ENCODE measurements at places on chromosomes 2 and 18.

DNA sequence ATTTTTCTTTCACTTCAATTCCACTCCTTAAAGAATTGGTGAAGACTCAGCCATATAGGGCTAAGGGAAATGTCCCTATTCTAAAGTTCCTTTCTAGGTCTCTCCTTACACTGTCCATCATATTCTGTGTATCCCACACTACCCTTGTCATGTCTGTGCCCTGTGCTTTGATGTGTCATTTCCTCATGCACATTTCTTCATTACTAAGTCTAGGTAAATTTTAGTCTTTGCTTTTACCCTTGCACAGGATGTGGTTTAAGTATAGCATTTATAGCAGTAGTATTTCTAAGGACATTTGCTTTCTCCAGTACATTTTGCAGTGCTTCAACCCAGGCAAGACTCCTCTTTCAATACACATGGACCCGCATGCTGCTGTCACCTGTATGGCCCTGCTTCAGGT lies 221.5 kb upstream of the ACVR2A start:
- DNase-seq: no peak

DNA sequence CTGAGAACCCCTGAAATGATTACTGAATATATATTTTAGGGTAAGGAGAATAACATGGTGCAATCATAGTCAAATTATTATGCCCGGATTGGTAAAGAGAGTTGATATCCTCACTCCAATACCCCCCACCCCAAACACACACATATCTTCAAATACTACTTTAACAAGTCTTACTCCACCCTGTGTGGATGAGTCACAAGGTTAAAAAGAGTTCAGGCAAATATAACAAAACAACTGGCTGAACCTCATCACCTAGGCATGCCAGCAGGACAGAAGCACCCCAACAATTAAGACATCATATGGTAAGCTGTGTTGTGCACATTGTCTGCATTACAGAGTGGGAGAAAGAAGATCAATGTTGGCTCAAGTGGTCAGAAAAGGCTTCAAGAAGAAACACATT lies 857.4 kb downstream of the TDRD15 start:
- no peak for DNase-seq

DNA sequence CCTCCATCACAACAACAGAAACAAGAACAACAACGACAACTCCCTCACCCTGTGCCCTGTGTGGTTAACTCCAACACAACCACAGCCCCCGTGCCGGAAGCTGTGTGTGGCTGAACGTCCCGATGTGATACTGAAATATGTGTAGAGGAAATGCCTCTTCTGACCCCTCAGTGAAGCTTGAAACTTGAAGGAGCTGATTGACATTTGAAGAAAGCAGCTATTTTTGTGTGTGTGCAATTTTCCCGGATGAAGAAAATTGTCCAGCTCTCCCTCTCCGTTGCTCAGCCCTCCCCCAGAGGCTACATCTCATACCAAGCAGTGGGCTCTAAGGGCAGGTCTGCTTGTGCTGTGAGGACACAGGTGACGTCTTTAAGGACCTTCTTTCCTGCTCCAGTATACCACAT lies 173.8 kb downstream of the ICOS start:
- no peak for DNase-seq

GRCh38 chr18:12838178-12838634 lies 45.8 kb downstream of the PTPN2 start:
- DNase-seq: no peak

DNA sequence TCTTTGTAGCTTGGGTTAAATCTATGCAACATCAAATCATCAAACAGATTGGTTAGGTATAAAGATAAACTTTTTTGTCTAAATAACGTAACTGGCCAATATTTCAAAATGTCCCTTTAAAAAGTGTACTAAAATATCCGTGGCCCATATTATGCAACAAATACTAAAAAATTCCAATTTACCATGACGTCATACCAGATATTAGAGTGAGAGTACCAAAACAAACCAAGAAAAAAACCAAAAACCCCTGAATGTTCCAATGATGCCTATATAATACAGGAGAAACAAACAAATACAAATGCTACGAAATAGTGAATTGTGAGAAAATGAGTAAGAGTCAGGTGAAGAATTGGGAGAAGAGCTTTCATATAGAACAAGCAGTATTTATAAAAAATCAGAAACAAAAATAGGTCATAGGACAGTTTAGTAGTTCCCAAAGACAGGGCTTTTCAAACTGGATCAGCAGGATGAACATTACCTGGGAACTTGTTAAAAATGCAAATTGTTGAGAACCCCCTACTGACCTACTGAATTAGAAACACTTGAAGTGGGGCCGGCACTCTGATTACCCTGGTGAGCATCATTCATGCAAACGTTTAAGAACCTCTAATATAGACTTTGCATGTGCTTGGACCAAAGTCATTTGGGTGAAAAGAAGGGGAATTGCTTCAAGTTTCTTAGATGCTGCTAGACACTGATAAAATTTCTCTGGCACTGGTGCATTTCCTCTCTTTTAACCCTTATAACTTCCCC lies 753.7 kb downstream of the DSC3 start:
- no peak for DNase-seq

GRCh38 chr2:226515344-226516055 lies 284.1 kb downstream of the IRS1 start:
- no peak for DNase-seq

DNA sequence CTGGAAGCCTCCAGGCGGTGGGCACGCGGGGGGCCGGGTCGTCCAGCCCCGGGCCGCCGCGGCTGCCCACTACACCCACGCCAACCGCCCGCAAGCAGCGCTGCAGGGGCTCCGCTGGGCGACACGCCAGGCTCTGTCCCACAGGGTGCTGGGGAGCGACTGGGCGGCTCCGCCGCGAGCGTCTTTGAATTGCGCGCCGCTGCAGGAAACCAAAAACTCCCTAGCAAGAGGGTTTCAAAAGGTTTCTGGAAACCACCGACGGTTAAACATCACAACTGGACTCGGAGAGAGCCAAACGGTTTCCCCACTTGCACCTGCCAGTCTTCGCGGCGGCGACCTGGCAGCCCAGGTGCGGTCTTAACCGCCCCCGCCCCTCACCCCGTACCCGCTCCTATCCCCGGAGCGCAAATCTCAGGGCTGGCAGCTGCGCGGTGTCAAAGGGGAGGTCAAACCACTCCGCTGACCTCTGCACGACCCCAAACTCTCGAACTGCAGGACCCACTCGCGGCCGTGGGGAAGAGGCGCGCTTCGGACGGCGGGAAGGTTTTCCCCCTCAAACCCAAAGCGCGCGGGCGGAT lies 1.0 kb downstream of the CXCR4 start:
- DNase-seq: peak; percentile 42

GRCh38 chr2:151730262-151730975 lies 3.9 kb downstream of the NEB start:
- no peak for DNase-seq

DNA sequence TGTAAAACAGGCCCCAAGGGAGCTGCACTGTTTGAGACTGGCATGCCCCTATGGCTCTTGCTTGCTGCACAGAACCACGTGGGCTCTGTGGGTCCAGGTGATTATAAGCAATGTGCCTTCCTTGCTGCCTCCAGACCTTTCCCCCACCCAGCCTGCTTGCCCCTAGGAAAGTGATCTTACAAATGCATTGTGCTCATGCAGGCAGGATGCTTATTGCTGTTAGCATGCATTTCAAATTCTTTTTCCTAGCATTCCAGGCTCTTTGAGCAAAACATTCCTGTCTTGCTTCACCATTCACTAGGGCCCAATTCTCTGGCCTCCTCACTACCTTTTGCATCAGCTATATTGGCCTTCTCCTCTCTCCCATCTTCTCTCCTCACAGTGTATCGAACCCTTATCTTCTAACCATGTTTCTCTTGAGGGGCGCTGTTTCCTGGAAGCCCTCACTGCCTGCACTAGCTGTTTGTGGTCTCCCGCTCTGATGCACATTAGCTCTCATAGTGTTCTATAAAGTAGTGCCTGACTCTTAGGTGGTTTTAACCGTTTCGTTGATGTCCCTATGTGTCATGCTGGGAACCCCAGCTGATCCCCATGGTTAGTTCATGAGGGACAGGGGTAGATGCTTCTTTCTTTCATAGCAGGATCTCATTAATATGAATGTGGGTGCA lies 152.9 kb upstream of the EPAS1 start:
- no peak for DNase-seq
